ENCODE measurements at places on chromosomes 5 and 9.

- DNase-seq: no peak
Measured at GRCh38 chr5:1750469-1750868, 49.2 kb downstream of the MRPL36 start.

DNA sequence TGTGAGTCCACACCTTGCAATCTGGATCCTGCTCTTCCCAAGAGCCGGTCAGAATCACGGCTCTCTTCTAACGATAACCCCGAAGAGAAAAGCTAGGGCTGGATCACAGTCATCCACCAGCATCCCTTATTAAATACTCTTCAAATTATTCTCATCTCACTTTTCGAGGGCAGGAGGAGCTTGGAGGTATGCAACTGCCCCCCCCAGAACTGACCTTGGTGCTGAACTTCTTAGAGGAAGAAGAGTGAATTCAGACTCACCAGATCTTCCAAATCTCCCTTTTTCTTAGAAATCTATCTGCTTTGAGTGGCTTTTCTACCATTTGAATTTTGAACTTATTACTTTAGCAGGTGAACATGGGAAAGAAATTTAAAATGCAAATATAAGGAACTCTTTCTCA, 75.7 kb downstream of the MED10 start:
- DNase-seq: no peak

GRCh38 chr9:107491081-107492053, 1.8 kb upstream of the KLF4 start:
- no peak for DNase-seq

GRCh38 chr9:95670122-95670521, 153.4 kb upstream of the PTCH1 start:
- no peak for DNase-seq

DNA sequence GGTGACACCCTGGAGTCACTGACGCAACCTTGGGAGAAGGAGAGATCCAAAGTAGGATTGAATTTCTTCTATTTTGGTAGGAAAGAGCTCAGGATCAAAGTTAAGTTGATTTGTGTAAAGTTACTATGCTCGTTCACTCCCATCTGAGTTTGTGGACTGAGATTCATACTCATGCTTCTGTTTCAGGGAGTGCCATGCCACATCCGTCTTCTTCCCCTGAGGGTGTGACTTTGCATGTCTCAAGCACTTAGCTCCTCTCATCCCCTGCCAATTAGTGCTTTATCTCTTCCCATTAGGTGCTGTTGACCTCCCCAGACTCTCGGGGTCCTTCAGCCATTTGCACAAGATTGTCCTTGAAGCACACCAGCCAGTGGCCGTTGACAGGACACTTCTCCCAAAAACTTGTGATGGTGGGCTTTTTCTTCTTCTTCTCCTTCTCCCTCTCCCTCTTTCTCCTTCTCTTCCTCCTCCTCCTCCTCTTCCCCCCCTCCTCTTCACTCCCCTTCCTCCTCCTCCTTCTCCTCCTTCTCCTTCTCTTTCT, 232.2 kb upstream of the KLF4 start:
- DNase-seq: no peak

DNA sequence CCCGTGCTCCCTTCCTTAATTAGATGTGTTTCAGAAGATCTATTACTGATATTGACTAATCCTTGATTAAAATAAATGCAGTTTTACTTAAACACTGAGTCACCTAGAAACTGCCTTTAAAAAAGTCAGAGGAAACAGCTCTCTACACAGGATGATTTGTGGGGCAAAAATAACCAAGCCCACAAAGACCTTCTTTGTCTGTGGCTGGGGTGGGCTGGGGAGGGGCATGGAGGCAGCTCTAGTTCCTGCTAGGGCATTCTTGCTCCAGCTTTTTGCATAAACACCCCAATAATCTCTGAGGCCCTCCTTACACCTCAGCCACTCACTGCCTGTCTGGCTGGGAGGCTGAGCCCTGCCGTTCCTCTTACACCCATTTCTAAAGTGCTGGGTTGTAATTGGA, 227.6 kb upstream of the DAP start:
- DNase-seq: no peak

GRCh38 chr5:37615184-37615583, 224.7 kb downstream of the GDNF start:
- no peak for DNase-seq

Data from stimulated activated CD8-positive, alpha-beta memory T cell treated with anti-CD3 and anti-CD28 coated beads, Interleukin-7, amount 100 ng/mL, for 1 hour (primary cell).